ENCODE measurements at places on chromosomes 5 and 9. TPM values are rescaled to one million over a fixed set of nuclear protein-coding genes. Genes with fewer than 3 reads are reported as not detected.

Gene LRRC14B
- not detected for total RNA-seq

Gene NEUROG1
- not detected for total RNA-seq

Gene GLIPR2
- total RNA-seq: 8.3 TPM

Gene INSYN2B
- 0.73 TPM for total RNA-seq

Gene NTRK2
- total RNA-seq: not detected

Gene FBP1
- not detected for total RNA-seq

Gene BTNL3
- not detected for total RNA-seq

Gene ARL15
- 6.3 TPM for total RNA-seq

Gene EQTN
- not detected for total RNA-seq

Gene TUSC1
- 8.7 TPM for total RNA-seq

Gene PDLIM4
- 0.49 TPM for total RNA-seq

Gene ZFP2
- not detected for total RNA-seq

Gene SLC25A2
- not detected for total RNA-seq

Gene HMMR
- total RNA-seq: 14.0 TPM

Gene DNAI1
- 0.12 TPM for total RNA-seq

Gene ITK
- total RNA-seq: not detected

Measured in A549 treated with RU486 at 1 μM for 4 hours (cell line).